Stimulated activated CD4-positive, alpha-beta T cell treated with anti-CD3 and anti-CD28 coated beads, Interleukin-1b, Interleukin-23, amount 100 ng/mL, for 4 hours (primary cell): ENCODE measurements at places on chromosomes 1 and 21.

DNA sequence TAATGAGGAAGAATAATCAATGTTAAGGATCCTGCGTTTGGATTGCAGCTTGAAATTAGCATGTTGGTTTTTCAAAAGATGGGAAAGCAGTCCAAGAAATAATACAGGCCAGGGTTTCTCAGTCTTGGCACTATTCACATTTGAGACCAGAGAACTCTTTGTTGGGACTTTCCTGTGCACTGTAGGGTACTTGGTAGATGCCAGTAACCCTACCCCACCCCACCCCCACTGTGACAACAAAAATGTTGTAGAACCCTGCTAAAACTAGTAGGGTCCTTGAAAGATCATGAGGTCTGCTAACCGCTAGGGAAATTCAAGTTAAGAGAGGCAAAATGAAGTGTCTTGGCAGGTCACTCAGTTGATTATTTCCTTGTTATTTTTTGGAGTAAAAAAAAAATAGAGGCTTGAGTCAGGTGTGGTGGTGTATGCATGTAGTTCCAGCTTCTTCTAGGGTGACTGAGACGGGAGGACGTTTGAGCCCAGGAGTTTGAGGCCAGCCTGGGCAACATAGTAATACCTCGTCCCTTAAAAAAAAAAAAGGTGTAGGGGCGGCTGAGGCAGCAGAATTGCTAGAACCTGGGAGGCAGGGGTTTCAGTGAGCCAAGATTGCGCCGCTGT, 53.3 kb downstream of the SPEN start:
- DNase-seq: no peak

DNA sequence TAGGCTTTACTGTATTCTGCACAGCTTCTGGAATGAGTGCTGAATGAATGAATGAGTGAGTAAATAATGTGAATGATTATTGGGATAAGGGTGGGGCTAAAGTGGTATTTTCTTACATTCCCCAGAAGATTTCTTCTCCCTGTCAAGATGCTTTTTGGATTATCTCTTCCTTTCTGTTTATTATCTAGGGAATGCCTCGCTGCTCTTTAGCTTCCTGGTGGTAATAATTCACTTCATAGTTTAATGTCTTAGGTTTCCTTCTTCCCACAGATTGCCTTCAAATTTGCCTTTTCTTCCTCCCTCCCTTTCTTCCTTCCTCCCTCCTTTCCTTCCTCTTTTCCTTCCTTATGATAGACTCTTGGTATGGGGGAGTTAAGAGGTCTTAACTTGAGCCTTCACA, 24.0 kb downstream of the DDR2 start:
- no peak for DNase-seq

- DNase-seq: no peak
Observed at GRCh38 chr21:45316871-45317397, 29.2 kb upstream of the POFUT2 start.

- no peak for DNase-seq
Observed at GRCh38 chr21:30337276-30337744, at the start of gene KRTAP27-1. KRTAP27-1 (minus strand) TSS chr21:30337694; CDS start chr21:30337668, 26 bp downstream.

GRCh38 chr1:62066713-62067112, 127.9 kb upstream of the L1TD1 start:
- DNase-seq: no peak

GRCh38 chr1:217554849-217555248, 76.0 kb downstream of the GPATCH2 start:
- no peak for DNase-seq

GRCh38 chr1:202005958-202006357, 4.4 kb upstream of the ELF3 start:
- no peak for DNase-seq

- DNase-seq: peak; percentile 38
Observed at GRCh38 chr1:160567858-160568682, 11.2 kb downstream of the CD84 start.

DNA sequence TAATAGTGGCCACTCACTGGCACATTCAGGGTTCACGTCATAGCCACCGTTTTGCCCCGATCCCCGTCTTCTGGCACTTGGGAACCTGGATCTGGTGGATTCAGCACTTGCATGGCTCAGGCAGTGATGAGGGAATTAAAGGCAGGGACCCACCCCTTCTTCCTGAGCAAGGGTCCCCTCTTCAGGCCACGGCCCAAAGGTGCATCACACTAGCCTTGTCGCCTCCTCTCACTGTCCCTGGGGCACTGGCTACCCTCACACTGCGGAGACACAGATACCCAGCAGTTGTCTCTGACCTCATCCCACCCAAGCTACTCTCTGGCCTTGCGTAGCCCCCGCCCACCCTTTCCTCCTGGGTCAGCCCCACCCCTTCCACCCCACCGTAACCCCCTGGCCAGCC, 19.9 kb upstream of the LDLRAP1 start:
- no peak for DNase-seq

DNA sequence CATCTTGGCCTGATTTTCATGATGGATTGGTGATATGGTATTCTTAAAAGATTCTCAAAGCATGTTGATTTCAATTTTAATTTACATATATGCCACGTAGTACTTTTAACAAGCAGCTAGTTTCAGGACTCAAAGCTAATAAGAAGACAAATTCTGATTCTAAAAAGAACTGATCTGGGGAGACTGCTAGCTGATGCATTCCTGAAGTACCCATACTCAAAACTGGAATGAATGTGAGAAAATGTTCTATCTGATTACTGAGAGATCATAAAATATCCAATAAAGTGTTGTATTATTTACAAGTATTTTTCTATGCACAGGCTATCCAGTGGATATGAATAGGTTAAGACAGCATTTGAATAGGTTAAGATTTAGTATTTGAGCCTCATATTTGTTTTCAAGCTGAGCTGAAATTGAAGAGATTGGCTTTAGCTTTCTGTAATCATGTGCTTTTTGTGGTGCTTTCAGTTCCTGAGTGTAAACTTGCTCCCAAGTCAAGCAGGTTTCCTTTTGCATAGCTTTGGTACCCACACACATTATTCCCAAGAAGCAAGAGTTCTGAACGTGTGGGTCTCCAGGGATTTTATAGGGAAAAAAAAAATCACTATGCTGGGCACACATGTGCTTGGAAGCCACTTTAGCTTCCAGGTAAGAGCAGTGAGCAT, 114.1 kb downstream of the VPS13D start:
- no peak for DNase-seq

DNA sequence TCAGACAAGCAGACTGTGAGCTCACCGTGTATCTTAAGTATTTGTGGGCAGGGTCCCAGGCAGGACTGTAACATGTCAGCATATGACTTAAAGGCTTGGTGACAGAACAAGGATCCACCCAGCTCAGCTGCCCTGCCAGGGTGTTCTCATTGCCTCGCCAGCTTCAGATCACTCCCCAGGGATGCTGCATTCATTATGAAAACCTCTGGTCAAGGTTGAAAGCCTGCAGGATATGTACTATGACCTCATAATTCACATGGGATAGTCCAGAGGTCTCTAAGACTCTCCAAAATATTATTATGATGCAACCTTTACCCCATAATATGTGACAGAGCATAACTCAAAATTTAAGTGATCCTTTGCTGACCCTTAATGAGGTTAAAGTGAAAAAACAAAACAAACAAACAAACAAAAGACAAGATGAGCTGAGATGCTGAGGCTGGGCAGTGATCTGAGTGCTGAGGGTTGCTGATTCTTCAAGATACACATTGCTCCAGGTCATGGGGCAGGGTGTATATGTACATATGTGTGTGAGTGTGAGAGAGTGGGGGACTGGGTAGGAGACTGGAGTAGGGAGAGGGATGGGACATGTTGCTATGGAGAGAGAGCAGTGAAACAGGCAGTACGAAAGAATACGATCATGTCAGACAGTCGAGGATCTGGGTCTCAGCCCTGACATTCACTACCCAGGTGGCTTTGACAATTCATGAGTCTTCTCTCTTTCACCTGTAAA, 98.8 kb upstream of the DUSP10 start:
- DNase-seq: no peak

DNA sequence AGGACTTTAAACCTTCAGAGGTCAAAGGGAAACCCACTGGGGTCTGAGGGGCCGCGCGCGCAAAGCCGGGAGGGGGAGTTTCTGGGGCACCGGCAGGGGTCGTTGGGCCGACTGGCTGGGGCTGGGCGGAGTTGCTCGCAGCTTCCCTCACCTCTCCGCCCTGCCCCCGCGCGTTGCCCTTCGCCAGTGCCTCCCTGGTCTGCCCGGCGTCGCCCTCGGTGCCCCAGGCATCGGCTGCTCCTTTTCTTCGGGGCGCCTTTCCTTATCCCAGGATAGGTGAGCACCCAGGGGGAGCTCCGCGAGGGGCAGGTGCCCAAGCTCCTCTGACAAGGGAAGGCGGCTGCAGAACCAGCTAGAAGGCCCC, 390 bp upstream of the NGF start:
- no peak for DNase-seq

DNA sequence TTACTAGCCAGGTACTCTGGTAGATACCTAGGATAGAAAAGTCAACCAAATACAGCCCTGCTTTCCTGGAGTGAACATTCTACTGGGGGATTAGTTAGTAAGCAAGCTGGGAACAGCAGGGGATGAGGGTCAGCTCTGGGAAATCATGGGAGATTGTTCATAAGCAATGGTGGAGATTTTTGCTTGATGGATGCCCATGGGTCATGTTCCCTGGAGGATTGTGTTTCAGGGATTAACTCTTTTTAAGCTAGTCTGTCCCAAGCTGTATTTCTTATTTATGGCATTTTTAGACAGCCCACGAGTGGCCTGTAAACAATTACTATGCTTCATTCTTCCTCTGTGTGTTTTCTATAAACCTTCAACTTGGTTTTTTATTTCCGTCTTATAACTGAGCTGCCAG, 18.9 kb downstream of the CACHD1 start:
- no peak for DNase-seq

- no peak for DNase-seq
Observed at GRCh38 chr1:206664740-206665139, 20.0 kb upstream of the MAPKAPK2 start.

DNA sequence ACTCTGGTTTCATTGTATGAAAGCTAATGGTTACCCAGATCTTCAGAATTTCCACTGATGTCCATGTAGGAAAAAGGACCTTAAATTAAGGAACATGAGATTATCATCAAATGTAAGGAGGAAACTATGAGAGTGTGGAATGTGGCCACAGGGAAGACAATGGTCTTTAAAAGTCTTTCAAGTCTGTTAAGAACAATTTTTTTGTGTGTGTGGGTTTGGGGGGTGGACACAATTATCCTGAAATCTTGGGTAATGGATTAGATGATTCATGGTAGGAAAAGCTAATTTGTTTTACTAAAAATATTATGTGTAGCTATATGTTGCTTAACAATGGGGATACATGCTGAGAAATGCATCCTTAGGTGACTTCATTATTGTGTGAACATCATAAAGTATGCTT, 72.9 kb downstream of the PLA2G4A start:
- DNase-seq: no peak

DNA sequence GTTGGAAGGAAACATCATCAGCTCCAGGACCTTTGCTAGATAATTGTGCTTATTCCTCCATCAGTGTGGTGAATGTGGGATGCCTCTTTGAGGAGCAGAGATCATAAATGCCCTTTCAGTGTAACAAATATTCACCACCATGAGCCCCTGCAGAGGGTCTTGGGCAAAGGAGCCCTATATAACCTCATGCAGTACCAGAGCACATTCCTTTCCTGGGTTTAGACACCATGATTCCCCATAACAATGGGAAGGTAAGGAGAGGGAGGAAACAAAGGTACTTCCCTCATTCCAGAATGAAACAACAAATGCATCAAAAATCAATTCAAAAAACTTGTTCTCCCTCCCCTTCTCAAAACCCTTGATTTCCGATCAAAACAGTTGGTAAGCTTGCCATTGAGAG, 103.4 kb upstream of the PROX1 start:
- DNase-seq: no peak

- no peak for DNase-seq
Observed at GRCh38 chr1:45974541-45975269, 157.7 kb downstream of the PIK3R3 start.

GRCh38 chr1:150762552-150762951, 3.0 kb downstream of the CTSS start:
- DNase-seq: no peak

DNA sequence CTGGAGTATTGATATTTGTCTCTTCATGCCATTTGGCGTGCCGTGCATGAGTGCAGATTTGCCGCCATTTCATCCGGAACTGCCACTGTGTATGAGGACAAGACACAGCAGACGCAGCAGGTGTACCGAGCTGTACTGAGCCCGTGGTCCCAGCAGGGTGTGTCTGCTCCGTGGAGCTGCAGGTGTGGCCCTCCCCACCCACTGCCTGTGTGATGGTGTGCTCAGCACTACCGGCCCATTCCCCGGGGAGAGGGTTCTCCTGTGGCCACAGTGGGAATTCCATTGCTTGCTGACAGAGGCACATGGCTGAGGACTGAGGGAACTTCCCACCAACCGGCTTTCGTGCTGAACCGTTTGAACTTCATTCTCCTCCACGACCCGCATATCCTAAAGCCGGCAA, 34.3 kb upstream of the COL6A1 start:
- DNase-seq: no peak

- DNase-seq: no peak
Observed at GRCh38 chr1:84889437-84889836, 3.6 kb downstream of the LPAR3 start.

DNA sequence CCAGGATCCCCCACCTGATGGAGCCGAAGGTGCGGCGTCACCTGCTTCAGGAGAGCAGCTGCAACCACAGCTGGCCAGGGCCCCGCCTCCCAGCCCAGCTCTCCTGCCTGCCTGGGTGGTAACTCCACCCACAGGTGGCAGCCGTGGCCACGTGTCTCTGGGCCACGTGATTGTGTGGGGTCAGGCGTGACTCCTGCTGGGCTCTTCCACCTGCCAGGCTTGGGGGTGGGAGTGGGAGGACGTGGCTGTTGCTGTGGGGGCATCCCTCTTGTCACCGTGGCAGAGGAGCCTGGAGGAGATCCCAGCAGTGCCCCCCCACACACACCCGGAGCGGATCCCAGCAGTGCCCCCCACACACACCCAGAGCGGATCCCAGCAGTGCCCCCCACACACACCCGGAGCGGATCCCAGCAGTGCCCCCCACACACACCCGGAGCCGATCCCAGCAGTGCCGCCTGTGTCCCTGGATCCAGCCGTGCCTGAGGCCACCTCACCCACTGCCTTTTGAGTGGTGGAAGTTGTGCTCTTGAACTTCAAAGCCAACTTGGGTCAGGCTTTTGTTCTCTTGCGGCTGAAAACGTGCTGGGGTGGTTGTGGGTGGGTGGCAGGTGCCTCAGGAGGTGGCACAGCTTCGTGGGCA, 32.2 kb downstream of the POFUT2 start:
- DNase-seq: no peak

DNA sequence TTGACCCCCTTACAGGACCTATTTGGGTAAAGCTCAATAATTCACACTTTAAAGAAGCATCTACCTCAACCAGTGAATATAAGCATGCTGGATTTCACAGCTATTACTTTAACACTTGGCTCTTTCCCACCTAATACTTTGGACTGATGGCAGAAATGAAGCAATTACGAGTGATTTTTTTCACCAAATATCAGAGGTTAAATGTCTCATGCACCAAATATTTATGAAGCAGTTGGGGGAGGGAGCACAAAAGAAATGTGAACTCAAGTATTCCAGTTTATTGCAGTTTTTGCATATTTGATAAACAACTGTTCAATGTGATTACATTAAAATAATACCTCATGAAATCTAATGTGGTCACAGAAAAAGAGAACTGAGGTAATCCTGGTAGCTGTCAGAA, 223.6 kb downstream of the LRRC7 start:
- no peak for DNase-seq
